ENCODE measurements at places on chromosomes 3 and 15. TPM values are rescaled to one million over a fixed set of nuclear protein-coding genes. Genes with fewer than 3 reads are reported as not detected.

Gene CFAP92
- not detected for total RNA-seq

Gene CELSR3
- 0.11 TPM for total RNA-seq

Gene HLTF
- 24.8 TPM for total RNA-seq

Gene MYRIP
- total RNA-seq, result 4.2 TPM

Gene CCR9
- not detected for total RNA-seq

Gene SPTBN5
- 1.3 TPM for total RNA-seq

Gene TLR9
- total RNA-seq, result not detected

Gene SMCO1
- total RNA-seq, result 3.6 TPM

Gene MON1A
- 9.4 TPM for total RNA-seq

Gene COX5A
- total RNA-seq, result 399 TPM

Gene CLPX
- total RNA-seq, result 28.8 TPM

Gene LRRC49
- 35.3 TPM for total RNA-seq

DNA sequence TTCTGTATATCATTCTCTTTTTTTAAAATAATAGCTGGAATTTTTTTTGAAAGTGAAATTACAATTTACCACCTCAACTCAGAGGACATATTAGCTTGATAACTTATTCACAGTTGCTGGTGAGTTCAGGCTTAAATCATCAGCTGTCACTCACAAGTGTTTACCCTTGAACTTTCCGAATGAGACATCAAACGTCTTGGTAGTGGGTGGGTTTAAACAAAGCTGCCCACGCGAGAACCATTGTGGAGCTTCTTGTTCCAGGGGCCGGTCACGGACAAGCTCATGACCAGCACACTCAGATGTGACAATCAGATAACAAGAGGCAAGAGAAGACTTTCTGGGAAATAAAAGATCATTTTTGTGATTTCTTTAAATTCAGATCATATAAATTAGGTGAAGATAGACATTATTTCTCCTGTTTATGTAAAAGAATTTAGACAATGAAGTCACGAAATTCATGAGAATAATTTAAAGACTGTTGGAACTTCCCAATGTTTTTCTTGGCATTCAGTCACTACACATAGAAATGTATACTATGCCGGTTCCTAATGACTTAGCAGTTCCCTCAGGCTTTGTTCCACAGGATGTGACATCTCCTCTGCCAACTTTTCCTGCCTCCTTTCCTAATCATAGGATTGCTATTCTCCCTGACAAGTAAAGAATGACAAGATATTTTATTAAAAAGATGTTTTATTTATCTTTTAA, 29.3 kb downstream of the BTD start:
- no peaks in the 10 kb centered on the region for H3K27me3 ChIP-seq
- H3K4me3 ChIP-seq, result peak overlapping the region; percentile 26
- DNase-seq, result no peak
- H3K36me3 ChIP-seq, result no peaks in the 10 kb centered on the region
- peak overlapping the region; percentile 34 for H3K27ac ChIP-seq

GRCh38 chr3:142976621-142977398, 13.3 kb upstream of the PAQR9 start:
- no peak overlapping the region for H3K4me3 ChIP-seq
- H3K27me3 ChIP-seq, result no peaks in the 10 kb centered on the region
- H3K27ac ChIP-seq, result peak overlapping the region; percentile 51
- H3K4me1 ChIP-seq, result no peaks in the 10 kb centered on the region
- peak; percentile 90 for DNase-seq
- no peaks in the 10 kb centered on the region for H3K36me3 ChIP-seq

DNA sequence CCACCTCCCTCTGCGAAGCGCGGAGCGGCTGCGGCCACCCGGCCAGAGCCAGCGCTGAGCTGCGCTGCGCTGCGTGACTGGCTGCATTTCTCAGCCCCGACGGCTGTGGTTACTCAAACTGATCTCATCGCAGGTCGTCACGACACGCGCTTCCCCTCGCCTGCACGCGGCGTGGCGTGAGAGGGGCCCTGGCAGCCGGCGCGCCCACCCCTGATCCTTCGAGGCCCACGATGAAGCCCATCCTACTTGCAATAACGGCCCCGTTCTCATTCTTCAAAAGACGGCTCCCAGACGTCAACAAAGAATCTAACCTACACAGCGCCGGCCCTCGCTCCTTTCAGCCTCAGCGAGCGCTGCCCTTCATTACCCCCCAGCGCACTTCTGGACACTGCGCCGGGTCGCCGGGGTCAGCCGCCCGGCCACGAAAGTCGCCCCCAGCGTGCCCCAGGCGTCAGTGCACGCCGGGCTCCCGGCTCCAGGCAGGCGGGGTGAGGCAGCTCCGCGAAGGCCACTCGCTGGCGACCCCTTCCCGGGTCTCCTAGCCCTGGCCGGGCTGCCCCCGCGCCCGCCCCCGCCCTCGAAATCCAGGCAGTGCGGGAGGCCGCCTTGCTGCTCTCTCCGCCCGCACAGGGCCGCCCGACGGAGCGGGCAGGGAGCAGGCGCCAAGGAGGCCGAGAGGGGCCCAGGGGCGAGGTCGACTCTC, 9.9 kb upstream of the LEKR1 start:
- H3K4me3 ChIP-seq, result peak overlapping the region; percentile 67
- no peaks in the 10 kb centered on the region for H3K27me3 ChIP-seq
- no peaks in the 10 kb centered on the region for H3K36me3 ChIP-seq
- H3K4me1 ChIP-seq, result no peaks in the 10 kb centered on the region
- DNase-seq, result no peak
- peak overlapping the region; percentile 92 for H3K27ac ChIP-seq

DNA sequence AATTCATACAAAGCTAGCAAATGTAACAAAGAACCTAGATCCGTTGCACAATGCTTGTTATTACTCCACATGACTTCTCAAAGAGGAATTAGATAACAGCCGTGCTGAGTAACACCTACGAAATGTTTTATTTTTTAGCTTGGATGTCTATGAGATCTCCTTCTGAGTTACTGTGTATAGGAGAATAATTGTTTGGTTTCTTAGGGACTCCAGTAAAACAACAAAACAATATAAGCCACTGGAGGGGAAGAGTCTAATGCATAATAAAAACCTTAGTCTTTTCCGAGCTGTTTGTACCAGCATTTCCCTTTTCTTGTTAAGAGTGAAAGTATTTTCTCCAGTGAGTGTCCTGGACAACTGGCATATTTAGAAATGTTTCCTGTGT, 15.6 kb downstream of the SNAP23 start:
- DNase-seq, result no peak
- peak overlapping the region; percentile 54 for H3K27ac ChIP-seq

GRCh38 chr3:125037498-125038150, 18.2 kb downstream of the HEG1 start:
- peaks cover 68% of the 10 kb centered on the region for H3K4me1 ChIP-seq
- no peak for DNase-seq
- no peaks in the 10 kb centered on the region for H3K27me3 ChIP-seq
- H3K4me3 ChIP-seq, result no peak overlapping the region
- no peaks in the 10 kb centered on the region for H3K36me3 ChIP-seq

DNA sequence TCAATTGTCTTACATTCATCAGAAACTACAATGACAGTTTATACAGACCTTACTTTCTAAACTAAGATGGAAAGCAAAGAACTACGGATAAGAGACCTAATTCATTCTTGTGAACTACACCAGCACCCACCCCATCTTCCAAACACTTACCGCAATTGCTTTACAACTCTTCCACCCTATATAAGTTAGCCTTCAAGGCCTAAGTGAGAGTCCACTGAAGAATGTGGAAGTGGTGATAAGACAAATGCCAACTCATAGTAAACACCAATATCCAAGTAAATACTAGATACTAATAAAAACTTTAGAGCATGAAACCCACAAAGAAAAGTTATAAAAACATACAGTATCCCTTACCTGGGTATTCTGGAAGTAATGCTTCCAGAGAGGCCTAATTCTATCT, 13.6 kb downstream of the ARF4 start:
- H3K27ac ChIP-seq, result no peak overlapping the region
- H3K27me3 ChIP-seq, result no peaks in the 10 kb centered on the region
- H3K4me3 ChIP-seq, result no peak overlapping the region
- H3K36me3 ChIP-seq, result peaks cover 33% of the 10 kb centered on the region
- peaks cover 40% of the 10 kb centered on the region for H3K4me1 ChIP-seq

- no peaks in the 10 kb centered on the region for H3K27me3 ChIP-seq
- H3K36me3 ChIP-seq, result no peaks in the 10 kb centered on the region
- peak overlapping the region; percentile 66 for H3K27ac ChIP-seq
- no peak overlapping the region for H3K4me3 ChIP-seq
Measured at GRCh38 chr3:123660900-123661299, 76.0 kb upstream of the HACD2 start.

GRCh38 chr3:152192050-152192449, 76.7 kb upstream of the MBNL1 start:
- H3K36me3 ChIP-seq, result no peaks in the 10 kb centered on the region
- no peak overlapping the region for H3K4me3 ChIP-seq
- no peaks in the 10 kb centered on the region for H3K4me1 ChIP-seq
- no peaks in the 10 kb centered on the region for H3K27me3 ChIP-seq
- H3K27ac ChIP-seq, result no peak overlapping the region

- H3K4me3 ChIP-seq, result no peak overlapping the region
- H3K27me3 ChIP-seq, result no peaks in the 10 kb centered on the region
- H3K4me1 ChIP-seq, result peaks cover 14% of the 10 kb centered on the region
- H3K36me3 ChIP-seq, result no peaks in the 10 kb centered on the region
- H3K27ac ChIP-seq, result no peak overlapping the region
Measured at GRCh38 chr3:78048698-78049097, 1008.8 kb downstream of the ROBO2 start.

- no peaks in the 10 kb centered on the region for H3K36me3 ChIP-seq
- no peak overlapping the region for H3K27ac ChIP-seq
- H3K27me3 ChIP-seq, result no peaks in the 10 kb centered on the region
Measured at GRCh38 chr3:10206166-10206511, 41.4 kb downstream of the IRAK2 start.

DNA sequence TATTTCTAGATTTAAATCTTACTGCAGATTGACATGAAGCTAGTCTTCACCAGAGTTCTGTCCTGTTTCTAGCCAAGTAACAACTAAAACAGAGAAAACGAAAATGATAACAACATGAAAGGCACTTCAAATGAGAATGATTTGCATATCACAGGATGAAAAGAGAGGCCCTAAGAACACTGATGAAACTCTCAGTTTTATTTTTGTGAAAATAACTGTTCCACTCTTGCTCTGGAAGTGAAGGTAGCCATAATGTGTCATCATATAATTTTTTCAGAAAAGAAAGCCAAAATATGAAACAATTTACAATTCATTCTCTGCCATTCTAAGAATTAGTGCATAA, 274.4 kb downstream of the ADAMTSL3 start:
- no peak for DNase-seq
- no peak overlapping the region for H3K27ac ChIP-seq
- peaks cover 22% of the 10 kb centered on the region for H3K36me3 ChIP-seq
- H3K4me3 ChIP-seq, result no peak overlapping the region

GRCh38 chr3:157531771-157532170, 28.6 kb upstream of the VEPH1 start:
- no peaks in the 10 kb centered on the region for H3K36me3 ChIP-seq
- DNase-seq, result no peak
- no peaks in the 10 kb centered on the region for H3K4me1 ChIP-seq

GRCh38 chr3:52813810-52814209, 16.7 kb downstream of the ITIH4 start:
- no peak overlapping the region for H3K4me3 ChIP-seq
- no peaks in the 10 kb centered on the region for H3K4me1 ChIP-seq
- H3K36me3 ChIP-seq, result no peaks in the 10 kb centered on the region
- H3K27me3 ChIP-seq, result no peaks in the 10 kb centered on the region

DNA sequence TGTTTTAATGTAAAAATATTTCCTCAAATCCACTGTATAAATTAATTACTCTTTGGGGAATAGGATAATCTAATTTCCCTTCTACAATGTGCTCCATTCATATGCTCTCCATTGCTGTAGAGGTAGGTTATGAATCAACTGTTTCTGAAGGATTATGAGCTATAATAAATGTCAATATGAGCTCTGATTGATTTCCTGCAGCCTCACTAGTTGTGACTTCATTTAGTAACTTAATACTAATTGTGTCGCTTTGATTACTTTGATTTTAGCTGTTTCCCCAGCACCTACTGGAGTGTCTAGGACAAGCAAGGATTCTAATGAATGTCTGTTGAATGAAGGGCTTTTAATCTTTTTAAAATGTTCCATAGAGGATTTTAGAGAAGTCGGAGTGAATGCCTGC, 236.8 kb upstream of the NR2E3 start:
- no peak overlapping the region for H3K27ac ChIP-seq
- no peaks in the 10 kb centered on the region for H3K36me3 ChIP-seq

DNA sequence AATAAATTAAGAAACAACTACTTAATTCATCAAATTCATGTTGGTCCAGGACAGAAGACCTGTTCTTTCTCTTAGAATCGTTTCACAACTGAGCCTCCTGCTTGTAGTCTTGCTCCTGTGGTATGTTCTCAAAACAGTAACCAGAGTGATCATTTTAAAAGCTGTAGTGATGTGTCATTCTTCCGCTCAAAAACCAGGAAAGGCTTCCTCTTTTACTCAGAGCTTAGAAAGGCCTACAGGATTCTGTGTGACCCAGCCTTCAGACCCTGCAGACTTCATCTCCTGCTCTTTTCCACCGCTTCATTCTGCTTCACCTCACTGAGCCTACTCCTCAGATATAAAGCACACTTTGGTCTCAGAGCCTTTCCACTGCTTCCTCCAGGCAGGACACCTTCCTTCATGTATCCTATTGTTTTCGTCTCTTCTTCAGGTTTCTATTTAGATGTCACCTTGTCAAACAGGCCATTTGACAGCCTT, 22.7 kb downstream of the ST6GAL1 start:
- H3K27ac ChIP-seq, result peak overlapping the region; percentile 70
- H3K27me3 ChIP-seq, result no peaks in the 10 kb centered on the region
- no peaks in the 10 kb centered on the region for H3K36me3 ChIP-seq

DNA sequence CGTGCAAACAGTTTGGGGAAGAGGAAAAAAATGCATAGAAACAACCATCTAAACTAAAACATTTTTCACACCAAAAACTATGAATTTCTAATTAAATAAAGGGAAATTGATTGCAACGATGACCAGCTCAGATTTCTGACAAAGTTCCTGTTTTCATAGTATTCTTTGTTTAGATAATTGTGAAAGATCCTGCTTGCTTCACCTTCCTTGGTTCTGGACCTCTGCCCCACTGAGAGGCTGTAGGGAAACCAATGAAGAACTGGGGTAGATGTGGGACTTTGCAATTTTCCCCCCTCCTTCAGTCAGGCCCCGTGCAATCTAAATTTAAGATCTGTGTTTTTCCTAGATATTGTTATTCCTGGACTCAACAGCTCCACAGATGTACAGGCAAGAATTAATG, 13.8 kb upstream of the TEX264 start:
- H3K4me3 ChIP-seq, result no peak overlapping the region
- no peaks in the 10 kb centered on the region for H3K27me3 ChIP-seq
- peaks cover 32% of the 10 kb centered on the region for H3K36me3 ChIP-seq
- no peaks in the 10 kb centered on the region for H3K4me1 ChIP-seq

DNA sequence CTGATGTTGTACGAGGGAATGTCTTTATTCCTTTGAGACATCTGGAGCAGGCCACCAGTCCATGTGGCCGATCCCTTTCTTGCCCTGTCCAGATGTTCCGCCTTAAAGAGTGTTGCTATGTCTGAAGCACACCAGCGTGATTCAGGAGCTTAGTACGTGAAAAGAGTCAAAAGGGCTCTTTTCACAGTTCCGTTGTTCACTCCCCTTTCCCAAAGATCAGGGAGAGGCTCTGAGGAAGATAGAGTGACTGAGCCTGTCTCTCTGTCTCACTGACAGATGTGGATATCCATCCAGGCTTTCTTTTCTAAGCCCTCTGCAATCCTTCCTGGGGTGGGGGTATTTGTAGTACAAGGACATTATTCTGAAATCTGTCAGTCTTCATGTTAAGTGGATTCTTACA, 262.5 kb upstream of the LRTM1 start:
- no peaks in the 10 kb centered on the region for H3K36me3 ChIP-seq
- no peak overlapping the region for H3K4me3 ChIP-seq

Data from right atrium auricular region (tissue), 2 donors.